ENCODE measurements at places on chromosomes 5 and 9. TPM values are rescaled to one million over a fixed set of nuclear protein-coding genes. Genes with fewer than 3 reads are reported as not detected.

The FRRS1L gene
- total RNA-seq, result 0.50 TPM

The BNIP1 gene
- 19.2 TPM for total RNA-seq

The ROR2 gene
- 20.9 TPM for total RNA-seq

The APBB3 gene
- total RNA-seq, result 20.2 TPM

The PCDHGA7 gene
- total RNA-seq, result 8.4 TPM

The ERAP2 gene
- 6.8 TPM for total RNA-seq

Measured in smooth muscle cell of trachea (primary cell).